ENCODE measurements at places on chromosomes 1 and 21. TPM values are rescaled to one million over a fixed set of nuclear protein-coding genes. Genes with fewer than 3 reads are reported as not detected.

Gene HSPG2
- total RNA-seq = 173 TPM

Gene AQP10
- under 0.01 TPM for total RNA-seq

Gene NT5C1A
- total RNA-seq = not detected

Gene KCNQ4
- under 0.01 TPM for total RNA-seq

Gene GBP3
- total RNA-seq = 9.0 TPM

Gene MYOG
- total RNA-seq = not detected

Gene SYDE2
- 4.4 TPM for total RNA-seq

Gene CADM3
- not detected for total RNA-seq

Gene MATN1
- total RNA-seq = 0.26 TPM

Gene DSCAM
- total RNA-seq = not detected

Gene ATP1B1
- total RNA-seq = 23.2 TPM

Gene ZNF648
- not detected for total RNA-seq

Gene PGLYRP4
- not detected for total RNA-seq

Gene CENPF
- total RNA-seq = 35.3 TPM

Measured in aortic smooth muscle cell (primary cell).